ENCODE measurements at places on chromosomes 11 and 22. TPM values are rescaled to one million over a fixed set of nuclear protein-coding genes. Genes with fewer than 3 reads are reported as not detected.

The KAT5 gene
- total RNA-seq, result 110 TPM

- no peak overlapping the region for H3K27ac ChIP-seq
- no peak for DNase-seq
- no peaks in the 10 kb centered on the region for H3K36me3 ChIP-seq
- peaks cover 15% of the 10 kb centered on the region for H3K4me1 ChIP-seq
Measured at GRCh38 chr11:61075891-61076290, 26.4 kb upstream of the CD5 start.

- H3K4me3 ChIP-seq, result no peak overlapping the region
- H3K27ac ChIP-seq, result no peak overlapping the region
- no peak for DNase-seq
- H3K27me3 ChIP-seq, result no peaks in the 10 kb centered on the region
- no peaks in the 10 kb centered on the region for H3K36me3 ChIP-seq
- peaks cover 5% of the 10 kb centered on the region for H3K4me1 ChIP-seq
Measured at GRCh38 chr11:130515829-130516553, 67.5 kb downstream of the ADAMTS15 start.

- H3K27ac ChIP-seq, result no peak overlapping the region
- no peak for DNase-seq
- H3K4me1 ChIP-seq, result no peaks in the 10 kb centered on the region
- no peaks in the 10 kb centered on the region for H3K27me3 ChIP-seq
- H3K4me3 ChIP-seq, result no peak overlapping the region
- no peaks in the 10 kb centered on the region for H3K36me3 ChIP-seq
Measured at GRCh38 chr11:867856-868358, 25.3 kb downstream of the TSPAN4 start.

- H3K4me1 ChIP-seq, result peaks cover 7% of the 10 kb centered on the region
- no peak overlapping the region for H3K4me3 ChIP-seq
- no peak for DNase-seq
- no peaks in the 10 kb centered on the region for H3K27me3 ChIP-seq
- no peaks in the 10 kb centered on the region for H3K36me3 ChIP-seq
Measured at GRCh38 chr11:44011797-44012196, 36.0 kb upstream of the ACCSL start.

- DNase-seq, result no peak
- no peak overlapping the region for H3K4me3 ChIP-seq
- H3K36me3 ChIP-seq, result no peaks in the 10 kb centered on the region
- no peak overlapping the region for H3K27ac ChIP-seq
Measured at GRCh38 chr11:69136471-69136870, 19.3 kb upstream of the SMIM38 start.

GRCh38 chr11:70954471-70954870 lies 297.9 kb downstream of the SHANK2 start:
- H3K27me3 ChIP-seq, result no peaks in the 10 kb centered on the region
- H3K4me1 ChIP-seq, result no peaks in the 10 kb centered on the region
- DNase-seq, result no peak
- no peak overlapping the region for H3K4me3 ChIP-seq
- H3K27ac ChIP-seq, result no peak overlapping the region
- H3K36me3 ChIP-seq, result no peaks in the 10 kb centered on the region

The KCNQ1OT1 gene
- total RNA-seq, result 11.5 TPM
